Activated naive CD4-positive, alpha-beta T cell treated with anti-CD3 and anti-CD28 coated beads, Interleukin-2, amount 50 U/mL, for 16 hours (primary cell): ENCODE measurements at places on chromosomes 7 and 10.

- DNase-seq, result no peak
Measured at GRCh38 chr7:71272509-71273490, 140.9 kb downstream of the GALNT17 start.

DNA sequence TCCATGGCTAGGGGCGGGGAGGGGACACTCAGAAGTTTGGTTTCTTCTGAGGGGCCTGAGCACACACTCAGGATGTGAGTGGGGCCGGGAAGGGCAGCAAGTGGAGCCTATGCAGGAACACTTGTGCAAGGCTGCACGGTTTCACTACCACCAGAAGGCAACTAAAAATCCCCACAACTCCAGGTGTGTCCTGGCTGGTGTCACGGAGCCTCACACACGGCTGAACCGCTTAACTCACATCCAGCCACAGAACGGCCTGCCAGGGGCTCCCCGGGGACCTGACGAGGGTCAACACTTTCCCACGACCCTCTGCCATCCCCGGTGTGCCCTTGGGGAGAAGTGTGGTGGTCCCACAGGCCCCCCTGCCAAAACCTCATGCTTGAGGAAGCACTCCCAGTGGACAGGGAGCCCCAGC lies 173.9 kb downstream of the ELFN1 start:
- DNase-seq, result no peak

DNA sequence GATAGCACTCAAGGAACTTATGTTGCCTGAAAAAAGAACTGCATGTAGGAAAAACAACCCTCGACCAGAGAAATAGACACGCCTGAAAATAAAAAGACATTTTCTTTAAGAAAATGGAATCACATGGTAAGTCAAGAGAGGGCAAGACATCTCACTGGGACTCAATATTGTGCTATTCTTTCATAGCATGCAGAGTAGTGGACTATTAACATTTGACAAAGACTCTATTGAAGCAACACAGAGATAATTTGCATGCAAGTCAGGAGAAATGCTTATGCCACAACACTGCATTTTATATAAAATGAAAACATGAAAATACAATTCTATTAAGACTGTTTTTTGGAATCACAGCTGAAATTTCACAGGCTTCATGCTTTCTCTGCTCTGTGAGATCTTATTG lies 77.9 kb upstream of the RHOBTB1 start:
- no peak for DNase-seq

DNA sequence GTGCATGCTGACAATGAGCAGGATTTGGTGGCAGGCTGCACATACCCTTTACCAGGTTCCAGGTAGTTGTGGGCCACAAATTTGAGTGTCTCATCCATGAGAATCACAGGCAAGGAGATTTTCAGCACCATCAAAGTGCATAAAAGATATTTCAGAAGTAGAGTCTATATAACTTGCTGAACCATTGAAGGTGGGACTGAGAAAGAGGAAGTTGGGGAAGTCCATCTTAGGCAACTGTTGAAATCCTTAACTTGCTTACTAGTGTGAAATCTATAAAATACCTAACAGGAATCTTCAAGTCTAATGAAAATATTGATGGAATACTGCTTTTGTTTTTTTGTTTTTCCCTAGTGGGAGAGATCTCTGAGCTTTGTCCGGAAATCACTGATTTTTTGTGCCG lies 325.1 kb upstream of the PLXDC2 start:
- DNase-seq, result no peak

- no peak for DNase-seq
Measured at GRCh38 chr7:19620470-19620869, 88.4 kb downstream of the POLR1F start.
